ENCODE measurements at places on chromosomes 16 and 17.

GRCh38 chr17:18932360-18933055 is 19.5 kb upstream of the SLC5A10 start:
- DNase-seq = no peak

GRCh38 chr16:70594569-70594968 is 51.8 kb upstream of the IL34 start:
- no peak for DNase-seq

- no peak for DNase-seq
Observed at GRCh38 chr17:62800585-62800984, 7.5 kb downstream of the MARCHF10 start.

- DNase-seq = no peak
Observed at GRCh38 chr17:81083125-81083765, 48.3 kb downstream of the BAIAP2 start.

- no peak for DNase-seq
Observed at GRCh38 chr16:10729104-10730048, 14.3 kb upstream of the NUBP1 start.

DNA sequence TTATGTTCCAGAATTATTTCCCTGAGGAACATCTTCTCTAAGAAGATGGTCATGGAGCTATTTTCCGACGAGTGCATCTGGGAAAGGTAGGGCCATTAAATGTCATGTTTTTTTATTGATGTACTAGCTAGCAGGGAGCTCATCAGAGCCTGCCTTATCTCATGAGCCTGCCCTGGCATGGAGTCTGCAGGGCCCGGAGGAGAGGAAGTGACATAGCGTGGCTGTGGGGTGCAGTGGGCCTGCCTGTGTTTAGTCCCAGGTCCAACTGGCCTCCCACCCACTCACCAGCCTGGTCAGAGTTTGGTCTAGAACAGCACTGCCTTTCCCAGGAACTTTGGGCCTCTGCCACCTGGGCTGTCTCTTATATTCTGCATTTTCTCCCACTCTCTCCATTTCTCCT is 389.8 kb downstream of the SNX29 start:
- no peak for DNase-seq

DNA sequence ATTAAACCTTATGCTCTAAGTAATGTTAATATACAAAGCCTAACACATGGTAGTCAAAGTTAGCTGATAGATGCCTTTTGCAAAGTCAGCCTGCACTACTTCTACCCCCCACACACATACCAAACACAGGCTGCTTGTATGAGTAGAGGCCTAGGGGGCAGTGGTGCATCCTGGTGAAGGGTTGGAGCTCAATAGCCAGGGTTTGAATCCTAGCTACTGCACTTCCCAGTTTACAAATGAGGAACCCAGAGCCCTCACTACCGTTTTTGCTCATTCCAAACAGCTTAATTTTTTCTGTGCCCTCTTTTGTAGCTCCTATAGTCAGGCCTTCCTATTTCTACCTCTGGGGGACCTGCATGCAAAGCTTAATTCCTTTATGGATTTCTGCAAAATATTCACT is 18.9 kb upstream of the HYDIN start:
- no peak for DNase-seq

DNA sequence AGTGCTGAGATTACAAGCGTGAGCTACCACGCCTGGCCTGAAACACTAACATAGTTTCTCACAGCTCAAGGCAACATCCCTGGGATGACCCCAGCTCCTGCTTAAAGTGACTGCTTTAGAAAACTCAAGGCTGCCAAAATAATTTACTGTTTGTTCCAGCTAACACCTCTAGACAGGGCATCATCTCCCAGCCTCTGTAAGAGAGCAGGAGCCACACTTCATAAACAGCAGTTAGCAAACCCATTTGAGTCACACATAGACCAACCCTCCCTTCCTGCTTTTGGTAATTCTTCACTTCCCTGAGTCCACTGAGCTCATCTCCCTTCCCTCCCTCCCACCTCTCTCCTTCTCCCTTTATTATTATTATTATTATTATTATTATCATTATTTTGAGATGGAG is 201.3 kb downstream of the XYLT1 start:
- DNase-seq = no peak

DNA sequence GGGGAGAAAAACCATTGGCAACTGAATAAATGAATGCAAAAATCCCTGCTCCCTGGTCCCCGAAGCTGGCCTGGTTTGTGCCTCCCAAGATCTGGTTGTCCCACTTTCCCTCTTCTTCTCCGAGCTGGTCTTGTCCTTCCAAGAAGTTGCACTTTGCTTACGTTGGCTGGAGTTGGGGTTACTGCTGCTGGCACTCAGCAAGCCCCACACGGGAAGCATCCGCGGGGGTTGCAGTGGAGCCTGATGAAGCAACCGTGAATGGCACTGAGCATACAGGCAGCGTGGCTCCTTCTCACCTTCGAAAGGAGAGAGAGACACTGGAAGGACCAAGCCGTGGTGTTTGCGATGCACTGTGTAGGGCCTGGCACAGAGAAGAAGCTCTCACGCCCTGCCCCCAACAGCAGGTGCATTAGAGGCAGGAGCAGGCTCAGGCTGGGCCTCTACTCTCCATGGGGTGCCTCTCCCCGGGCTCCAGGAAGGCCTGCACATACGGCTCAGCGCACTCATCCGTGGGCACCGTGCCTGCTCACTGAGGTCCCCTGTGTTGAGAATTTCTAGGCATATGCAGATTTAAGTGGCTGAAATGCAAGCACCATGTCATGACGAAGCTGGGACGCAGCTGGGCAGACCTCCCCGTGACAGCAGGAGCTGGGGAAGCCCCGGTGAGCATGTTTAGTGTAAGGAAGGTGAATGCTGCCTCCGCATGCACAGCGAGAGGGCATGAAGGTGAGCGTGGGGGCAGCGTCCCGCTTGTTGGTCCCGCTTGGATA is 12.1 kb downstream of the CA5A start:
- DNase-seq = no peak
